Activated CD4-positive, CD25-positive, alpha-beta regulatory T cell treated with anti-CD3 and anti-CD28 coated beads, Interleukin-2, amount 50 U/mL, for 72 hours (primary cell): ENCODE measurements at places on chromosomes 16 and 17.

DNA sequence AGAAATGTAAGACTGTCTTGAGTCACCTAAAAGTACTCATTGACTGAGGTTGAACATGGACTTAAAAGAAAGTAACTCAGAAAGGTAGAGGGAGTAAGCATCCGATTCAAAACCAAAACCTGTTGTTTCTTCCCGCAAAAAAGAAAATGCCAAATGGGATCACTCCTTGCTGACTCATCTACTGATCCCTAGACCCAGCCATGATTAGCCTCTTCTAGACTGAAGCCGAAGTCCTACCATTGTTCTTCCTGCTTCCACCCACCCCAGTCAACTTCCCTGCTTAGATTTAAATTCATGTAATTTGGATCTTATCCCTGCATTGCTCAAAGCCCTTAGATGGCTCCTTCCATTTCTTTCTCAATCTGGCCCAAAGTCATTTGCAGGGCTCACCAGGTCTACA lies 760.5 kb upstream of the SOX9 start:
- no peak for DNase-seq

DNA sequence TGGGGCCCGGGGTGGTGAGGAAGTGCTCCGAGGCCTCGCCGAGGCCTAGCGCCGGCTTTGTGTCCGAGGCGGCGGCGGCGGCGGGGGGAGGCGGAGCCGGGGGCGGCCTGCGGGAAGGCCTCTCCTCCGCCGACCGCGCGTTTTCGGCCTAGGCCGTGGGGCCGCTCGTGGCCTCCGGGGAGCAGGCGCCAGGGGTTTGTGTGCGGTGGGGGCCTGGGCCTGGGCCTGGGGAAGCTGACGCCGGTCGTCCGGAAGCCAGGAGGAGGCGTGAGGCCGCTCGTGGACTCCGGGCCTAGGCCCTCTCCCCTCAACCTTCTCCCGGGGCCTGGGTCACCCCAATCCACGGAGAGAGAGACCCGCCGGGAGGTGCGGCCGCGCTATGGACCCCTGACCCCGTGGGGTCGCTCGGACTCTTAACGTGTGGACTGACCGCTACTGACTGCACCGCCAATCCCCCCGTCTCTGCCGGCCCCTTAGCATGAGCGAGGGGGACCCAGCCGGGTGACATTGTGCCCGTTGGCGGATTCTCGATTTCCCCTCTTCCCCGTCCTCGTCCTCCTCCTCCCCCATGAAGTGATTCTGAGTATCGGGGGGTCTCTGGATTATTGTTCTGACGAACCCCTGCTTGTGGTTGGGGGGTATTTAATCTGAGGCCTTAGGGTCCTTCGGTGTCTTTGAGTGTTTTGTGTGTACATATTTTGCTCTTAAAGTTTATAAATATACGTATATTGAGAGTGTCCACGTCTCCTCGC lies 660 bp downstream of the RBBP6 start:
- peak; percentile 74 for DNase-seq

DNA sequence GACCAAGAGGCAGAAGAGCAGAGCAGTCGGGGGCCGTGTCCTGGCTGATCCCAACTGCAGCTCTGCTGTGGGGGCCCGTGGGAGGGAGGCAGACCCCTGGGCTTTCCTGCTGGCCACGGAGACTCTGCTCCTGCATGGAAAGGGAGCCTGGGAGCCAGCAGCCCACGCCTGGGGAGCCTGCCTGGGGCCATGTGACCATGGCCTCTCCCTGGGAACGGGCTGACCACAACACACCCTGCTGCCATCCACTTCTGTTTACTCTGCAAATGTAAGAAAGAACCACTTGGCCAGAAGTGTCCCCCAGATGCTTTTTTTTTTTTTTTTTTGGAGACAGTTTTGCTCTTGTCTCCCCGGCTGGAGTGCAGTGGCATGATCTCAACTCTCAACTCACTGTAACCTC lies 2.0 kb upstream of the TEDC2 start:
- no peak for DNase-seq

DNA sequence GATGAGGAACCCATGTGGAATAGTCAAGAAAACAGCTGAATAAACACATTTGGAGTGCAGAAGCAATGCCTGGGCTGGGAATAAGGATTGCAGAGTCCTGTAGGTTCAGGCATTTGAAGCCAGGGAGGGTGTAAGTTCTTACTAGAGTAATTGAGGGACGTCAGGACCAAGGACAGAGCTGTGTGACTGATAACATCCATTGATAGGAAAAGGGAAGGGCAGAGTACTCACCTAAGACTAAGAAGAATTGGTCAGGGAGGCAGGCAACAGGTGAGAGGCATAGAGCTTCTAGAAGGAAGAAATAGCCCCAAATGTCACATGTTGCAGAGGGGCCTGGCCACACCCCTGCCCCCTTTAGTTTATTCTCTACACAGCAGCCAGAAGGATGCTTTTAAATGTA lies 79.8 kb upstream of the TMEM132E start:
- DNase-seq, result no peak

GRCh38 chr16:72992142-72992601 lies 55.8 kb downstream of the ZFHX3 start:
- DNase-seq, result no peak

- DNase-seq, result peak; percentile 63
Measured at GRCh38 chr17:82230609-82231311, 1.9 kb downstream of the SLC16A3 start.

- DNase-seq, result no peak
Measured at GRCh38 chr17:58507123-58507634, 7.3 kb downstream of the MTMR4 start.

DNA sequence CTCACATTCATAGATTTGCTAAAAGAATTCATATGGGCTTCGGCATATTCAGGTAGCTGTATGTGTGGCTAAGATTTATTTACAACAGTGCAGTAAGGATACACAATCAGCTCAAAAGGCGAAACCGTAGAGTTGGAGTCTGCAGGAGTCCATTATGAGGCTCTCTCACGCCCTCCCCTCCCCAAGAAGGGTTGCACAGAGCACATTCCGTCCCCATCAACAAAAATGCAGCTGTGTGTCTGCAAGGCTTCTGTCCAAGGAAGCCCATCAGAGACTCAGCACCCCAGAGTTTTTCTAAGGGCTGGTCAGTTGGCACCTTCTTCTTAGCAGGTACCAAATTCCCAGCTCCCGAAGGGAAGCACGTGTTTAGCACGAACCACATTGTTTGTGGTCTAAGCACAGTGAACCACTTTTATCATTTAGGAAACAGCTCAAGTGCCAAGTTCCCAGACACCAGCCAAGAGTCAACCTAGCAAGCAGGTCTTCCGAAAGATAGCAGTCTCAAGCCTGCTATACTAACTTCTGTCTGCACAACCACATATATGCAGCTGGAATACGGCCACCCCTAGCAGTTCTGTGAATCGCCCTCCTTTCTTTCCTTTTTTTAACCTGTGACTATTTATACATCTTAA lies 28.5 kb upstream of the MEAK7 start:
- no peak for DNase-seq

DNA sequence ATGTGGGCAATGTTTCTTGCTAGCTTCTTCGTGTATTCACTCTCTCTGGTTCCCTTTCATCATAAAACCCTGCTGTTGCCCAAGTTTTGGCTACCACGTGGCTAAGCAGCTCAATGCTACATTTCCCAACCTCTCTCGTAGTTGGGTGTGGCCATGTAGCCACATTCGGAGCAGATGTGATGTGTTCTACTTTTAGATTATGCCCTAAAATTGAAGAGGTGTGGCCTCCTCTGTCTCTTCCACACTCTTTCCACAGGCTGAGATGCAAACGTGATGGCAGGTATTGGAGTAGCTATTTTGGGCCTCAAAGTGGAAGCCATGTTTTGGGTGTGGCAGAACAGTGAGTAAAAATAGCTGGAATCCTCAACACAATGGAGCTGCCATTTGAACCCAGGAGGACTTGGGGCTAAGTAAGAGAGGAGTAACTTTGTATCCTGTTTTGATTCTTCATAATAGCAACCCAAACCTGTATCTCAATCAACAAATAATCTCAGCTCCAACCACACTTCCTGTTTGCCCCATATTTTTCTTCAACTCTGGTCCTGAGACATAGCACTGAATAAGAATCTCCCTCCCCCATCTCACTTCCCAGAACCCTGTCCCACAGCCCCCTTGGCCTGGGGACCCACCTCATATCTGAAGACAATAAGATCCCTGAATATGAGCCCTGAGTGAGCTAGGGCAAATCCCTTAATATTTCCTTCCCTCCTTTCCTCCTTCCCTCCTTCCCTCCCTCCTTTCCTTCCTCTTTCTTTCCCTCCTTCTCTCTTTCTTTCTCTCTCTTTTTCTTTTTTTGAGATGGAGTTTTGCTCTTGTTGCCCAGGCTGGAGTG lies 4.0 kb downstream of the NUPR1 start:
- no peak for DNase-seq

- DNase-seq, result no peak
Measured at GRCh38 chr17:28759256-28759865, 15.6 kb downstream of the TRAF4 start.

- no peak for DNase-seq
Measured at GRCh38 chr16:781346-782010, 6.7 kb downstream of the RPUSD1 start.

DNA sequence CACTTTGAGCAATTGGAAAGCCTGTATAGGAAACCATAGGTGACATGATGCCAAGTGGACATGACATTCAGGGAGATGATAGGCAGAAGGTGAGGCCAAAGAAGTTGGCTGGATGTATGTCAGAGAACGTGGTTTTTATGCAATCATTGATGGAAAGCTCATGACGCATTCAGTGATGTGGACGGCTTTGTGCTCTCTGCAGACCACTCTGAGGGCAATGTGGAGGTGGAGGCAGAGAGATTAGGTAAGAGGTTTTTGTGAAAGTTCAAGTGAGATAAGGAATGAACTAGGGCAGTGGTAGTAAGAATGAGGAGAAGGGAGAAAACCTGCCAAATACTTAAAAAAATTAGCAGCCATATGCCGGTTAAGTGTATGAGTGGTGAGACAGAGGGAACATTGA lies 99.0 kb downstream of the PRKCA start:
- no peak for DNase-seq

DNA sequence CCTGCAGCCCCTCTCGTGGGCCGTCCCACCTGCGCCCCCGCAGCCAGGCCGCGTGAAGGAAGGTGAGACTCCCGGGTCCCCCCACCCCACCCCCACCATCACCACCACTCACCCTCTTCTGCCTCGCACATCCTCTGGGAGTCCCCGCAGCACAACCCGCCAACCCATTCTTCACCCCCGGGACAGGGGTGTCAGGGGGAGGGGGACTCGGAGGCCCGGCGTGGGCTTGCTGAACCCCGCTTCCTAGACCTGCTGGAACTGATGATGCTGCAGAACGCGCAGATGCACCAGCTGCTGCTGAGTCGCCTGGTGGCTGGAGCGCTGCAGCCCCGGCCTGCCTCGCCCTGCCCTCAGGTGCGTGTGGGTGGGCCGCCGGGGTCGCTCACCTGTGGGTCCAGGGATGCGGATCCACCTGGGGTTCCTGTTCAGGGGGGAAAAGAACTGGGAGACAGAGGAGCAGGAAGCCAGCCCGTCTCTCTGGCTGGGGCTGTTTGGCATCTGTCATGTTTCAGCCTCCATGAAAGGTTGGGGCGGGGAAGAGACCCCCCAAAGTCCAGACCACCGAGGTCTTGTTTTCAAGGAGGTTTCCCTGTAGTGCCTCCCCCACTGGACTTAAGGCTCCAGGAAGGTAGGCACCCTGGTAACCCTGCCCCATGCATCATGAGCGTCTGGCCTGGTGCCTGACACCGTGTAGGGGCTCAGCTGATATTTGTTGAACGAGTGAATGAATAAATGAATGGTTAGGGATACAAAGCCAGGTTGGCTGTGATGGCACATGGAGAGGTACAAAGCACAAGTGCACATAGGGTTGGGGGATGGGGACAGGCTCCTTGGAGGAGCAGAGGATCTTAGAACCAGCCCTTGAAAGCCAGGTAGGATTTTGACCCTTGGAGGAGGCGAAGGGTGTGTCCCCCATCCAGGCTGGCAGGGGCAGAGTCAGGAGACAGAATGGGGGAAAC lies 849 bp downstream of the PRR29 start:
- peak; percentile 33 for DNase-seq

DNA sequence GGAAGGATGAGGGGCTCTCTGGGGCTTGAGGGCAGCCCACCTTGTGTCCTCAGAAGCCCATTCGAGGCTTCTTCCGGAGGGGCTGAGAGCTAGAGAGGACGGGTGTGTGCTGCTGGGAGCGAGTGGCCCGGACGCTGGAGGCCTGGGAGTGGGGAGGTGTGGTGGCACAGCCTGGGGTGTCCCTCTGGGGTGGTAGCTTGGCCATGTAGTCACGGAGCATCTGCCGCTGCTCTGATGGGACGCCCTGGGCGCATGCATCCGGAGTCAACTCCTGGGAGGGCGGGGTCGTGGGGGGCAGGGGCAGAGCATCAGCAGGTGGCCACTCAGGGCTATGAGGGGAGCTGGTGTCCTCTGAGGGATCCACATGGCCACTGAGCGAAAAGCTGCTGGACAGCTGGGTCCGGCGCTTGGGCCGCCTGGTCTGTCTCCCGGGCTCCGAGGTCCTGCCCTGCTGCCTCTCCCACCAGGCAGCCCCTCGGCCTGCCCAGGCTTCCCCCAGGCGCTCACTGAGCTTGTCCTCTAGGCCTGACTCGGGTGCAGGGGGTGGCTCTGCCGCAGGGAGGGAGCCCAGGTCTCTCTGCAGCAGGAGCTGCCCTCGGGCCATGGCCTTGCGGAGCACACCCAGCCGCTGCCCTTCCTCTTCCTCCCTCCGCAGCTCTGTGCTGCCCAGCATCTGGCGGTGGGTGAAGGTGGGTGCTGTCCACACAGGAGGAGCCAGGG lies 7.8 kb downstream of the TAF1C start:
- DNase-seq, result no peak

- no peak for DNase-seq
Measured at GRCh38 chr17:59357219-59357697, 25.8 kb downstream of the YPEL2 start.

DNA sequence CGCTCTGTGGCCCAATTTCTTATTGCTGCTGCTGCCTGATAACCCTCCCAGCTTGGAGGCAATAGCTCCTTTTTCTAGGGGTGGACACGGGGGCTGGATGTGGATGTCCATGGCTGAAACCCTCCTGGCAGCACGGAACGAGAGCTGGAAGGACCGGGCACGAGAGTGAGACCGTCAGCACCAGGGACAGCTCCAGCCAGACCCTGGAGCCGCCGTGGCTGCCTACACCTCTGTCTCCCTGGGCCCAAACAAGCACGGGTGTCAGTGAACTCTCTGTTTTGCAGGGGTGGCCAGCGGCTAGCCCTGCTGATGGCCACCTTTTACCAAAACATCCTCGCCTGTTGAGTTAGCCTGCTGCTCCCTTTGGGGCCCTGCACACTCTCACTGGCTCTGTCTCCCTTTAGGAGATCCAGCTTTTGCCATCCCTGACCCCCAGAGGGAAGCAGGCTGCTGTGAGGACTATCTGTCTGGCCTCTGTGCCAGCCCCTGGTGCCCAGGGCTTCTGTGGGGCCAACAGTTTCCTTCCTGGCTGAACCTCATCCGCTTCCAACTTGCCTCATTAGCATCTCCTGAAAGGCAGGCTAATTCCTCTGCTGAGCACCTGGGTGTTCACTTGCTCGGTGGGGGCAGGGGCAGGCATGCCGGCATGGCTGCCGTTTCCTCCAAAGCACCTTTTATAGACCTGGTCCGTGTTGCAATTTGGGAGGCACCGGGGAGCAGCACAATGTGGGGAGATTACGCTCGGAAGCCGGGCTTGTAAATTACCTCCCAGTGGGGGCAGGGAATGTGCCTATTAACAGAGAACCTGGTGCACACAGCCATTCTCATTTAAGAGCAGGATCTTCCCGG lies 118.1 kb downstream of the ENGASE start:
- DNase-seq, result no peak
